ENCODE measurements at places on chromosomes 11 and 22.

DNA sequence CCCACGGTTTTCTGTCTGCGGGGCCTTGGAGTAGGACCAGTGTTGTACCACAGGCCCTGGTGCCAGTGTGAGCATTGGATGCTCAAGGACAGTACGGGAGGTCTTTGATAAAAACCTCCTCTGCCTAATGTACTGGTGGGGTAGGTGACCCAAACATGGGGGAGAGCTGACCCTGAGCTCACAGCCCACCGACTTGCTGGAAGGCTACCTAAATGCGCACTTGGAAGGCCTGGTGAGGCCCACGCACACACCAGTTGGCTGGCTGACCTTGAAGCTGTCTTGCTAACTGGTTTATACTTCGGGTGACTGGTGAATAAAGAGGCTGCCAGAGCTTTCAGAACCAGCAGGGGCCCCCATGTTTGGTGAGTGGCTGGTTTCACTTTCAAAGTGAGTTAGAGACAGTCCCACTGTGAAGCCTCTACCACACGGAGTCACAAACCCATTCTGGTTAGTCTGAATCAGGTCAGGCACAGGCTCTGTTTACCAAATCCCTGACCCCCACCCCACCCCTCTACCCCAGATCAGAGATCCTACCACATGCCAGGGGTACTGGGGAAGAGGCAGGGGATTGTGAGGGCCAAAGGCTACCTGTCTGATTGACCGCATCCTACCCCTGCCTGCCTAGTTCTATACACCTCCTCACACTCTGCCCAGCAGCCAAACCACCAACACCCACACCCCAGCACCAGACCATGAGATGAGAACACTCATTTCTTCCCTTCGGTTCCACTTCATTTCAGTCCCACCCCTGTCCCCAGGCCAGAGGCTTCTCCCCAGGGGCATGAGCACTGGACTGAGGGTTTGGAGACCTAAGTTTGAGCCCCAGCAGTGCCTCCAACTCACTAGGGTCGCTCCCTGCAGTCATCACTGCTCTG is 12.7 kb upstream of the IL2RB start:
- DNase-seq, result no peak

- no peak for DNase-seq
These were observed 51.2 kb downstream of the PTPRJ start for GRCh38 chr11:48031602-48032001.

- no peak for DNase-seq
These were observed 525 bp downstream of the BIK start for GRCh38 chr22:43110927-43111623.

GRCh38 chr22:45903355-45904135 is 73.4 kb downstream of the WNT7B start:
- DNase-seq, result no peak

DNA sequence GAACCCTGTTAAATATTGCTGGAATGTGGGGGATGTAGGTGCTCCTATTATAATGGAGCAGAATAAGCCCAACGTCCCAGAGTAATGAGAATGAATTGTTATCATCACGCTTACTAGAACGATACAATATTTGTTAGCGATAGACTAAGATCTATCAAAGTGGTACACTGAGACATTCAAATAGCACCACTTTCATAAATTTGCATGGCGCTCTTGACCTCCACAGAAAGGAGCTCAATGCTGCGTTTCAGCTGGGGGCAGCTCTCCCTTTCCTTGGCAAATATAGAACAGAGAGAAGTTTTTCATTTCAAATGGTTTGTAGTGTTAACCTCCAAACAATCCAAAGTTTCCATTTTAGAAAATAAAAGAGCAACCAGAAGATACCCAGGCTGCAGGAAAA is 38.2 kb upstream of the BLID start:
- no peak for DNase-seq

DNA sequence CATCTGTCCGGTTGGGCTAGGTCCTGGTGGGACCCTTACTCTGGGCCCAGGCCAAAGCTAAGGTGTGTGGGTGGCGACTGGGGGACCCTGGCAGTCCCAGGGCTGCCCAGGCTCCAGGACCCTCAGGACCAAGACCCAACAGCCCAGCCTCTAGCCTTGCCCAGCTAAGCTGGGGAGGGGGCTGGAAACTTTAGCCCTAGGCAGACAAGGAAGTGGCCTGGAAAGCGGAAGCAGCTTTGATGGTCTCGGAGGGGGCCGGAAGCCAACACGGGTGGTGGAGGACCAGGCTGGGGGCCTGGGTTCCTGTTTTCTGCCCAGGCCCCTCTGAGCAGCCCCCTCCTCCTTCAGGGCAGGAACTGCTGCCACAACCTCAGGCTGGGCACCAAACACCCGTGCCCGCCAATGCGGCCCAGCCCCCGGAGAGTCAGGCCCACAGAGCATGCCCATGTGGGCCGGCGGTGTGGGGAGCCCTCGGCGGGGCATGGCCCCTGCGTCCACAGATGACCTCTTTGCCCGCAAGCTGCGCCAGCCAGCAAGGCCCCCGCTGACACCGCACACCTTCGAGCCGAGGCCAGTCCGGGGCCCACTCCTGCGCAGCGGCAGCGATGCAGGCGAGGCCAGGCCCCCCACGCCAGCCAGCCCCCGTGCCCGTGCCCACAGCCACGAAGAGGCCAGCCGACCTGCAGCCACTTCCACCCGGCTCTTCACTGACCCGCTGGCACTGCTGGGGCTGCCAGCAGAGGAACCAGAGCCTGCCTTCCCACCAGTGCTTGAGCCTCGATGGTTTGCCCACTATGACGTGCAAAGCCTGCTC is 2.8 kb downstream of the SIPA1 start:
- DNase-seq, result no peak

- DNase-seq, result no peak
These were observed 1.6 kb upstream of the MAP4K2 start for GRCh38 chr11:64804346-64805210.

DNA sequence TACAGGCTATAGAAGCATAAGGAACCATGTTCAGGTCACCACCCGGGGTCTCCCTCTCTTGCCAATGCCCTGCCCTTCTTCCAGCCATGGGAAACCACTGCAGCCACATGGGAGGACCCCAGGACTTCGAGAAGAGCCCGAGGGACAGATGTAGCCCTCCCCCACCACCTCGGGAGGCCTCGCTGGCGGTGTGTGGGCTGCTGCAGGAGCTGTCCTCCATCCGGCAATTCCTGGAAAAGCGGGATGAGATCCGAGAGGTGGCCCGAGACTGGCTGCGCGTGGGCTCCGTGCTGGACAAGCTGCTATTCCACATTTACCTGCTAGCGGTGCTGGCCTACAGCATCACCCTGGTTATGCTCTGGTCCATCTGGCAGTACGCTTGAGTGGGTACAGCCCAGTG is 14.5 kb downstream of the HTR3A start:
- no peak for DNase-seq

DNA sequence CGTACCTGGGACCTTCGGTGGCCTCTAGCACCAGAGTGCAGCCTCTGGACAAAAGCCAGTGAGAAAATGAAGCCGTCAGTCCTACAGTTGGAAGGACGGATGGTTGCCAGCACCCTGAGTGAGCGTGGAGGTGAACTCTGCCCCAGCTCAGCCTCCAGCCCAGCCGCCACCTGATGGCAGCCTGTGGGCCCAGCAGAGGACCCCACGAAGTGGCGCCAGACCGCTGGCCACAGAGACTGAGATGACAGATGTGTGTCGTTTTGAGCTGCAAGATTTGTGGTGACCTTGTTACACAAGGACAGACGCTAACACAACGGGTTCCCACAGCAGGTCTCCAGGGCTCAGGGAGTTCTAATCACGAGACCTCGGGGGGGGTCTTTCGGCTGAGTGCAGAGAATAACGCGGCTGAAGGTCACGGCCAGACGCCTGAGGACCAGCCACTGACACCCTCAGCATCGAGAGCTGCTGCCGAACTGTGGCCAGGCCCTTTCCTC is 75.0 kb downstream of the BRD1 start:
- no peak for DNase-seq

GRCh38 chr11:131696690-131697089 is 326.3 kb downstream of the NTM start:
- DNase-seq, result no peak

- no peak for DNase-seq
These were observed 24.7 kb downstream of the KCNE3 start for GRCh38 chr11:74442636-74443035.

GRCh38 chr11:83181815-83182214 is 11.7 kb upstream of the ANKRD42 start:
- DNase-seq, result no peak

- DNase-seq, result no peak
These were observed 52.6 kb upstream of the CD82 start for GRCh38 chr11:44512818-44513217.

DNA sequence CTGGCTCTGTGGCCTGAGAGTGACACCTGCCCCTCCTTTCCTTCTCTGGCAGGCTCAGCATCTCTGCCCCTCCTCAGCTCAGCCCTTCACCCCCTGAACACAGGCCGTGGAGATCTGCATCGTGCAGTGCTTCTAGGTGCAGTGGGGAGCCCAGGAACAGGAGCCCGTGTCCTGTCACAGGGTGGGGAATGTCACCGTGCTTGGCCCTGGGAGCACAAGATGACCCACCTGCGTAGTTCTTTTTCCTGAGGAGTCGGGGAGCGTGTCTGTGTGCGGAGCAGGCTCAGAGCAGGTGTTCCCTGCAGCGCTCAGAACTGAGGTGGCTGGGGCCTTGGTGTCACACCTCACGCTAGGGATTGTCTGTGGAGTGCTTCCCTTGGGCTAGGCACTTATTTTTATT is 10.6 kb downstream of the TBC1D22A start:
- DNase-seq, result no peak

- no peak for DNase-seq
These were observed 73.9 kb downstream of the SPON1 start for GRCh38 chr11:14036469-14036868.

DNA sequence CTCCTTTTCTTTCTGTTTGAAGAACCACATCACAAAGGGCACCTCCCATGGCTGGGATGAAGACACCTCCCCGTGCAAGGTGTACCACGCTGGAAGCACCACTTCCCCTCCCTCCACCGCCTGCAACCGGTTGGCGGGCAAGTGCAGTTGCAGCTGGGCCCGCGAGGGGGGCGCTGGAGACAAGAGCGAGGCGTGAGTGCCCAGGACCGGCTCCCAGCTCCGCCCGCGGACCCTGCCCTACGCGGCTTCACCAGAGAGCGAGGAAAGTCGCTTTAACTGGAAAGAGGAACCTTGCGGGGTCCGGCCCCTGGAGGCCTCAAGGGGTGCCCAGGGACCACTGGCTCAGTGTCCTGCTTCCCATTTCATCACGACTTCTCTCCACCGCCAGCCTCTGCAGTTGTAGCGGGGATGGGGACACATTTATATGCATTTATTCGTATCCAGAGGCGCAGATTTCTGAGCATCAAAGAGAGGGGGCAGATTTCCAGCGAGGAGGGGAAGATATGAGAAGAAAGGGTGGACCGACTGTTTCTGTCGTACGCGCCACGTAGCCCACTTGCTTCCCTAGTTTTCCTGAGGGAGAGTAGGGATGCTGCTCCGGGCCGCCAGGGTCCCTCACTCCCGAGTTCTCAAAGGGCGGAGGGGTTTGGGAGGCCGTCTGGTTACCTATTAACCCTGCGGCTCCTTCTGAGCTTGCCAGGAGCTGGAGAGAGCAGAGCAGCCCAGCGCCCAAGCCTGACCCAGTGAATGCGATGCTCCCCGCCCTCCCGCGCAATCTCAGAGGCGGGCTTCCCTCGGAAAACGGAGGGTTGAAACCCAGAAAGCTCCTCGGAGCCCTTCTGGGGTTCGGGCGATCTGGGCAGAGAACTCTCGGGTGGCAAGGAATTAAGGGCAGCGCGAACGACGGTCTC is 3.5 kb downstream of the ESAM start:
- peak; percentile 93 for DNase-seq

DNA sequence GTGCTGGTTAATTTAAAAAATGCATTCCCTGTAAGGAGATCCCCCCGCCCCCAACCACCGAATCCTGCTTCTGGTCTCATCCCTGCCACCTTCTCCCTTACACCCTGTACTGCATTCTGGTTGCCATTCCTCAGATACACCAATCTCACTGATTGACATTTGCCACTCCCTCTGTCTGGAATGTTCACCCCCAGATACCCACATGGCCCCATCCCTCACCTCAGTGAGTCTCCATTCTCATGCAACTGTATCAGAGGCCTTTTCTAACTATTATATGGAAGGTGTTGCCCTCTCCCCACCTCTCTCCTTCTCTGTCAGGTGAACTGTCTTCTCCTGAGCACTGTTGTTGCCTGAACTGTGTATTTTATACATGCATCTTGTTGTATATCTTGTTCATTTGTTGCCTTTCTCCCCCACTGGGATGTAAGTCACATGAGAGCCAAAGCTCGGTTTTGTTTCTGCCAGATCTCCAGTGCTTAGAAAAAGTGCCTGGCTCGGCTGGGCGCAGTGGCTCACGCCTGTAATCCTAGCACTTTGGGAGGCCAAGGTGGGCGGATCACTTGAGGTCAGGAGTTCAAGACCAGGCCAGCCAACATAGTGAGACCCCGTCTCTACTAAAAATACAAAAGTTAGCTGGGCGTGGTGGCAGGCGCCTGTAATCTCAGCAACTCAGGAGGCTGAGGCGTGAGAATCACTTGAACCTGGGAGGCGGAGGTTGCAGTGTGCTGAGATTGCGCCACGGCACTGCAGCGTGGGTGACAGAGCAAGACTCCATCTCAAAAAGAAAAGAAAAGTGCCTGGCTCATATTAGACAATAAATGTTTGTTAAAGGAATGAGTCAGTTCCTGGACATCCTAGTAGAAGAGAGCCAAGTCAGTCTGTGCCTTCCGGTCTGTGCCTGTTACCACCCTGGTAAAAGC is 61.0 kb downstream of the TNRC6B start:
- DNase-seq, result no peak

Data from HuH-7.5 (cell line).